Activated T-helper 1 cell treated with anti-CD3 and anti-CD28 coated beads, Interleukin-2, amount 50 U/mL, for 16 hours (primary cell): ENCODE measurements at places on chromosomes 2 and 18.

- no peak for DNase-seq
Measured at GRCh38 chr18:75016025-75016717, 192.8 kb downstream of the PTGR3 start.

- DNase-seq: no peak
Measured at GRCh38 chr2:145811276-145812164, 1291.6 kb upstream of the ZEB2 start.

DNA sequence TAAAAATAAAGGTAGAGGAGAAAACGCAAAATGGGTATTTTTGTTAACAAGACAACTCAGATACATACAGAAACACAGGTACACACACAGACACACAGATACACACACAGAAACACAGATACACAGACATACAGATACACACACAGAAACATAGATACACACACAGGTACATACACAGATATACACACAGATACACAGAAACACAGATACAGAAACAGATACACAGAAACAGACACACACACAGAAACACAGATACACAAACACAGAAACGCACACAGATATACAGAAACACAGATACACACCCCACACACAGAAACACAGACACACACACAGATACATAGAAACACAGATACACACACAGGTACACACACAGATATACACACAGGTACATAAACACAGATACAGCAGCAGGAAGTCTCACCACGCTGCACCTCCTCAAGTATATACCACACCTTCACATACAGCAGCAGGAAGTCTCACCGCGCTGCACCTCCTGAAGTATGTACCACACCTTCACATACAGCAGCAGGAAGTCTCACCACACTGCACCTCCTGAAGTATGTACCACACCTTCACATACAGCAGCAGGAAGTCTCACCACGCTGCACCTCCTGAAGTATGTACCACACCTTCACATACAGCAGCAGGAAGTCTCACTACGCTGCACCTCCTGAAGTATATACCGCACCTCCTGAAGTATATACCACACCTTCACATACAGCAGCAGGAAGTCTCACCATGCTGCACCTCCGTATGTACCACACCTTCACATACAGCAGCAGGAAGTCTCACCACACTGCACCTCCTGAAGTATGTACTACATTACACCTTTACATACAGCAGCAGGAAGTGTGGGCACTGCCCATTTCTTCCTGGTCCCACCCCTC lies 250.5 kb downstream of the HDAC4 start:
- DNase-seq: no peak

DNA sequence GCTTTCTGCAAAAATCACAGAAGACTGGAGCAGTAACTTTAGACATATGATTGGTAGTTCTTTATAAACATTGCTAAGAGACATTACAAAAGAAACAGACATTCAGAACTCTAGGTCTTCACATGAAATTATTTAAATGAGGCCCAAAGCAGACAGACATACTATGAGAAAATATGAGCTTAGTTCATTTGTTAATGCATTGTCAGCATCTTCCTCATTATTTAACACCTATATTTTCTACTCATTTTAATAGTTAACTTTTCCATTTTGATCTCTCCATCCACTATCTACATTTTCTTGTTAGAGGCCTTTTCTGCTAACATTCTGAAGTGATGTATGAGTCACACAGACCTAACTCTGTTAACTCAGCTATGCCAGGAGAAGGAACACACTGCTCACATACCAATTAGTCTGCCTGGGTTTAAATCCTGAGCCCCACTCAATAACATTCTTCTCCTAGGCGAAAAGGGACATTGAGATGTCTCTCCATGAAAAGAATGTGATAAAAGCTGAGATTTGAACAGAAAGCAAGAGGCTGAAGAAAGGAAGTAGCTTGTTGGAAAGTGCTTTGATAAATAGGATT lies 400.3 kb upstream of the PKDCC start:
- no peak for DNase-seq

GRCh38 chr18:25710981-25711380 lies 359.0 kb upstream of the ZNF521 start:
- DNase-seq: no peak

DNA sequence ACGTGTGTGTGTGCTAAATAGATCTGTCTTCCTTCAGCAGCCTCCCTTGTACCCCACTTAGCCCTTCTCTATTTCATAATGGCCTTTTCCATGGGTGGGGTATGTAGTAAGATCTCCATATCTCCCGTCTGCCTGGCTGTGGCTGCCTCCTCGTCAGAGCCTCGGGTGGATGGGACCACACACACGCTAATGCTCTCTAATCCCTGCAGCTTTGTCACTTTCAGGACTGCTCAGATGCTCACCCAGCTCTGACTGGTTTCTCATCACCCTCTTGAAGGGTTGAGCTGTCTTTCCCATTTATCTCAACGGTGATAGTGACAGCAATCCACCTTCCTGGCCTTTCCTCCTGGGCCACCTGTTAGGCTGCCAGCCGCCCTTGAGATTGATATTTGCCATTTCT lies 95.3 kb downstream of the DCC start:
- DNase-seq: no peak

DNA sequence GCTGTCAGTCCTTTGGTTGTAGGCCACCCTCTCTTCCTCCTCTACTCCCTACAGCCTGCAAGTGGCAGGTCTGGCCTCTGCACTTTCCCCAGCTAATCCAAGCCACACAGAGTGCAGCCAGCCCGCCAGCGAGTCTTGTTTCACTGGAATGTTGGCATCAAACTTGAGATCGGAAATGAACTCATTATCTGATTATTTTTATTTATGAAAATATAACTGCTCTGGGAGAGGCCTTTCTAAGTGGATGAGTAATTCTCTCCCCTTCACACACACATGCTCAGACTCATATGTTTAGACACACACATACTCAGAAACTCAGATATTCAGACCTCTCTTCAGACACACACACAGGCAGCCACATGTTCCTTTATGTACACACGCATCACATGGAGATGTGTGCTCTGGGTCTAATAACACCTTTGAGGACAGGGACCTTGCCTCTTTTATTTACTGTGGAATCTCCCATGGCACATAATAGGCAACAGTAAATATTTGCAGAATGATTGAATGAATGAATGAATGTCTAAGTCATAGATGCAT lies 151.3 kb downstream of the ZFP36L2 start:
- no peak for DNase-seq

DNA sequence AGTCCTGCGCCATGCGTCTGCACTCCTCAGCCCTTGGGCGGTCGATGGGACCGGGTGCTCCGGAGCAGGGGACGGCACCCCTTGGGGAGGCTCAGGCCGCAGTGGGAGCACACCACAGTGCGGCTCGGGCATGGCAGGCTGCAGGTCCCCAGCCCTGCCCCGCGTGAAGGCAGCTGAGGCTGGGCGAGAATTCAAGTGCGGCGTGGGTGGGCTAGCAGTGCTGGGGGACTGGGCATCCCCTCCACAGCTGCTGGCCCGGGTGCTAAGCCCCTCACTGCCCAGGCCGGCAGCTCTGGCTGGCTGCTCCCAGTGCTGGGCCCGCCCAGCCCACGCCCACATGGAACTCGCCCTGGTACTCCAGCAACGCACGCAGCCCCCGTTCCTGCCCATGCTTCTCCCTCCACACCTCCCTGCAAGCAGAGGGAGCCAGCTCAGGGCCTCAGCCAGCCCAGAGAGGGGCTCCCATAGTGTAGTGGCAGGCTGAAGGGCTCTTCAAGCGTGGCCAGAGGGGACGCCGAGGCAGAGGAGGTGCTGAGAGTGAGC lies 198.3 kb upstream of the CNTNAP5 start:
- no peak for DNase-seq

DNA sequence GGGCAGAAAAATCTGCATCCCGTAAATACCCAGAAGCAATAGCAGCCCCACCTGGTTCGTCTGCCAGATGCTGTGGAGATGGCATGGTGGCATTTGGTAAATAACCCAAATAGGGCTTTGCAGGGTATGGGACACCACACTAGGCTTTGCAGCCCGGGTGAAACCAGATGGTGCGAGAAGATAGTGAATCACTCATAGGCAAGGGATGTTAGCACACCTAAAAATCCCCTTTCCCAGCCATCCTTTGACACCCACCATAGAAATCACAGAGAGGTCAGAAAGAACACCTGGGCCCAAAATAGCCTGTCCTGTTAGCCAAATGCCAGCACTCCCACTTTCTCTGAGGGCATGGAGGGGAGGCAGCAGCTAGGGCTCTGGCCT lies 47.6 kb downstream of the BCL11A start:
- no peak for DNase-seq

GRCh38 chr2:232955856-232956255 lies 57.2 kb downstream of the NGEF start:
- no peak for DNase-seq

DNA sequence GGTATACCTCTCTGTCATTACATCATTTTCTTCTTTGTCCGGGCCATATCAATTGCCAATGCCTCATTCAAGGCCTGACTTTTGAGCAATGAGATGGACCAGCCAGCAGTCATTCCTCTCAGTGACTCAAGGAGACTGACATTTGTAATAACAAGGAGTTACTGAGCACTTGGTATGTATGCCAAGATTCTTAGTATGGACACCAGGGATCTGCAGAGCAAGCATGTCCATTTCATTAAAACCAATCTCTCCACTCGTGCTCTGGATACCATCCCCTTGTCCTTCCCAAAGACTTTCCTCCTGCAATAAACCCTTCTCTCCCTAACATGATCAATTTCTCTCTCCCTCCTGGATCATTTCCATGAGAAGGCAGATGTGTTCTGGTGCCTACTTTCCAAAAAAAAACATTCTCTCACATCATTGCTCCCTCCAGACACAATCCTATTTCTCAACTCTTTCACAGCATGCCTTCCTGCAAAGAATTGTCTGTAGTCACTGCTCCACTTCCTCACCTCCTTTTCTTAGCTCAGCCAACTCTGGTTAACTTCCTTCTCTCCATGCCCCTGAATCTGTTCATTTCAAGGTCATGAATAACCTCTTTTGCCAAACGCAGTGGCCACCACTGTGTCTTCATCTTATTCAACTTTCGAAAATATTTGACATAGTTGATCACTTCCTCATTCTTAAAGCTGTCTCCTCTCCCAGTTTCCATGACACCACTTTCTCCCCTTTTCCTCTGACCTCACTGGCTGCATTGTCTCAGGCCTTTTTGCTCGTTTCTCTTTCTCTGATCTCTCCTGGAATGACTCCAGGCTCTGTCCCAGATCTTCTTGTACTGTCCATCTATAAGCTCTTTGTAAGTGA lies 102.8 kb upstream of the CYP1B1 start:
- no peak for DNase-seq

- DNase-seq: no peak
Measured at GRCh38 chr2:54593249-54593648, 130.2 kb upstream of the EML6 start.

- DNase-seq: no peak
Measured at GRCh38 chr2:240930096-240930630, 24.0 kb downstream of the CROCC2 start.

- DNase-seq: no peak
Measured at GRCh38 chr2:37588316-37588777, 83.1 kb downstream of the CDC42EP3 start.

DNA sequence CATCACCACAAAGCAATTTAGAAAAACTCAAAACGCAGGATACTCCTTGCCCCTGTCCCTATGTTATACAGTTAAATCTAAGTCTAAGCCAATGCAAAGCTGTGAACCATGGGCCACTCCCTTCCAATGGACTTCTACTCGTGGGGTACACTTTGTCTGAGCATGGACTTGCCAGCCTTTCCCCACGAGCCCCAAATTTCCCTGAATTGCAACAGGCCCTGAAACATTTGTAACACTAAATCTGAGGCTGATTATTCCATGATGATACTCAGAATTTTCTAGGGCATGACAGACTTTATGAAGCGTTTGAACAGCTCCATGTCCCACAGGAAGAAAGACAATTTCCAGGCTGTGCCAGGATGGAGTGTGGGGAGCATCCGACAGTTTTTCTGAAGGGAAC lies 189.6 kb downstream of the TXNL1 start:
- DNase-seq: no peak

- no peak for DNase-seq
Measured at GRCh38 chr2:19801367-19802080, 100.3 kb downstream of the TTC32 start.

DNA sequence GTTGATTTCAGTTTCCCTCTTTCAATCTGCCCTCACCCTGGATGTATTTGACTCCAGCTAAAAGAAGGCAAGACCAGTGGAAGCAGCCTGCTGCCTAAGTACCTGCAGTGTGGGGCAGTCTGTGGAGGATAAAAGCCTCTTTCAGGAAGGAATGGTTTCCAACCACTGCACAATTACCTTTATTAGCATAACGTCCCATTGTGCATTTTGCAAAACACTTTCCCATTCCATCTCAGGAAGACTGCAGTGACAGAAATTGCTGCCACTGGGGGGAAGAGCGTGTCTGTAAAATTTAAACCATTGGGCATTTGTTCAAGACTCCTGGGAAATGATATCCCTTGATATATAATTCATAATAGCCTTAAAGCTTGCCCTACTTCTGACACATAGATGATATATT lies 26.2 kb downstream of the CYRIA start:
- no peak for DNase-seq

- DNase-seq: no peak
Measured at GRCh38 chr2:209577376-209578357, 153.8 kb downstream of the MAP2 start.

GRCh38 chr2:192070099-192070498 lies 124.6 kb downstream of the TMEFF2 start:
- DNase-seq: no peak

- DNase-seq: no peak
Measured at GRCh38 chr2:212330263-212330662, 208.3 kb downstream of the ERBB4 start.

- DNase-seq: peak; percentile 43
Measured at GRCh38 chr2:54558188-54559005, 102.3 kb downstream of the SPTBN1 start.

DNA sequence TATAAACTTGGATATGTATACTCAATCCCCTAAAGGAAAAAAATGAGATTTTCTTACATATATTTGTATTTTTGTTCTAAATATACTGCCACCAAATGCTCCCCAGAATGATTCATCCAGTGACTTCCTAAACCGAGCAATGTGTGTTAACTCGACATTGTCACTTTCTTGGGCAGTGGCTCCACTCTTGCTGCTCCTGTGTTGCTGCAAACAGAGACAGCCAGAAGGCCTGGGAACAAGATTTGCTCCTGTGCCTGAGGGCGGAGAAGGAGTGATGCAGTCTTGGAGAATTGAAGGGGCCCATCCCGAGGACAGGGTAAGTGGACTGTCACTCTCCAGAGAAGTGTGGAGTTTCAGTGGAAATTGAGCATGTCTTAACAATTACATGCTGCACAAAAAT lies 32.7 kb downstream of the DSG4 start:
- no peak for DNase-seq

- no peak for DNase-seq
Measured at GRCh38 chr2:201959198-201959597, 74.5 kb upstream of the FZD7 start.
